ENCODE measurements at places on chromosomes 7 and 10.

DNA sequence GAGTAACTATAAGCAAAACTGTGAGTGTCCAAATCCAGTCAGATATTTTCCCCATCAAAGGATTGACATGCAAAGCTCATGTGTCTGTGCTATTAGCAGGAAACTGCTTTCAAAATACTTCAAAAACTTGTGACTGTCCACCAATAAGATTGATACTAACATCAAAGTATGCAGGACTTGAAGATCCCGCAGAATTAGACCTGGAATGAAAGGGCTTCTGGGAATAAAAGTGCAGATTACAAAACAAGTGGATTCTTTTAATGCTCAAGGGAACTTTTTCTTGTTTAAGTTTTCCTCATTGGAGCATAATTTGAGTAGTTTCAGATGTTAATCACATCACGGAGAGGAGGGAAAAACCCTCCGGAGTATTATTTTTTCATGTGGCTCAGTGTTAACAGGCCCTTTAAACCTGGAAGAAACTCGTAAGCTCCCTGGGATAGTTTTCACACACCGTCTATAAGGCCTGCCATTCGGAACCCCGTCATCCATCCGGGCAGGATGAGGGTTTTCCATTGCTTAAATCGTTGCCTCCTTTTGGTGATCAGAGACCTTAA, 33.9 kb upstream of the MKX start:
- no peak for DNase-seq

GRCh38 chr10:103691723-103692435, 163.5 kb downstream of the SH3PXD2A start:
- no peak for DNase-seq

GRCh38 chr7:107111196-107111595, 57.6 kb upstream of the HBP1 start:
- DNase-seq = no peak

DNA sequence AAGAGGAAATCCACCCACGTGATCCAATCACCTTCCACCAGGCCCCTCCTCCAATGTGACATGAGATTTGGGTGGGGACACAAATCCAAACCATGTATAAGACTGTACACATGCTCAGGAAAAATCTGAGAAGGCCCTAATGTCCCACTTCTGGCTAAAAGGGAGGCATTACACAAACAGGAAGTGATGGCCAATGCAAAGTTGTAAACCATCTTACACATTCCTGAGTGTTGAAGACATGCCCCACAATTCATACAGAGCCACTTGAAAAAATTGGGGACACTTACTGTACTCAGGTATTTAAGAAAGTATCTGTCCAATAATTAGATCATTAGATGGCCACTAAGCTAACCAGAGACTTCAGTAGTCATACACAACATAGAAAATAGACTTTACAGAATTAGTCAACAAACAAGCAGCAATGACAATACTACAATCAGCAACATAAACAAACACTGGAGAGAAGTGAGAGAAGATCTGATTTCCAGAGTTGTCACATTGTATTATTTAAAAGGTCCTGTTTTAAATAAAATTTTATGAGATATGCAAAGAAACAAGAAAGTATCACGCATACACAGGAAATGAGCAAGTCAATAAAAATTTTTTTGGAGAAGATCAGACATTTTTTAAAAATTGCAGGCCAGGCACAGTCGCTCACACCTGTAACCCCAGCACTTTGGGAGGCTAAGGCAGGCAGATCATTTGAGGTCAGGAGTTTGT, 143.3 kb downstream of the DGKI start:
- DNase-seq = no peak

DNA sequence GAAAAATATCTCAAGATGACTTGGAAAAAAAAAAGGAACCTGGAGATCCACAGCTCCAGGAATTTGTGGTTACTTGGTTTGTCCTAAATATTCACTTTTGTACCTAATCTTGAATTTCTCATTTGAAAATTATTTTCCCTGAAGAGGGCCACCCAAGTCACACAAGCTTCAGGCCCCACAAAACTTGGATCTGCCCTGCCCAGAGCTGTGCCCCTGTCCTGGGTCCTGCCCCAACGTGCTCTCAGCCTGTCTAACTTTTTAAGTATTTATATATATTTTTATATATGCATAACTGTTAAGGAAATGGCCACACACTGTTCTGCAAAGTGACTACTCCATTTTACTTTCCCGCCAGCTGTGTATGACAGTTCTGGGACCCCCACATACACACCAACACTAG, 123.5 kb downstream of the ARHGAP22 start:
- DNase-seq = no peak

DNA sequence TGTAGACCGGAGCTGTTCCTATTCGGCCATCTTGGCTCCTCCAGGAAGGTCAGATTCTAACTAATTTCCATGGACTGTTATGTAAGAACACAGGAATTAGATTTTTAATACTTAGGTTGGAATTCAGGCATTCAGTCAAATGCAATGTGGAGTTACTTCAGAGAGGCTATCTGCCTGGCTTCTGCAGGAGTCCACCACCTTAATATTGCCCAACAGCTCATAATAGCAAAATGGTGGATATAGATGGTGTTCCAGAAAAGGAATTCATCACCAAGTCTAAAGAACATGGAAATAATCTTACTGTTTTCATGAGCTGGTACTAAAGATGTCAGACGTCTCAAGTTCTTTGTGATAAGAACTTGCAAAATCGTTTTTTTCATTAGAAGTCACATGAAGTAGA, 39.5 kb downstream of the CRHR2 start:
- no peak for DNase-seq

- DNase-seq = no peak
Observed at GRCh38 chr10:47354165-47354564, 6.0 kb downstream of the RBP3 start.

- DNase-seq = no peak
Observed at GRCh38 chr7:130144312-130145171, 60.7 kb downstream of the TMEM209 start.

DNA sequence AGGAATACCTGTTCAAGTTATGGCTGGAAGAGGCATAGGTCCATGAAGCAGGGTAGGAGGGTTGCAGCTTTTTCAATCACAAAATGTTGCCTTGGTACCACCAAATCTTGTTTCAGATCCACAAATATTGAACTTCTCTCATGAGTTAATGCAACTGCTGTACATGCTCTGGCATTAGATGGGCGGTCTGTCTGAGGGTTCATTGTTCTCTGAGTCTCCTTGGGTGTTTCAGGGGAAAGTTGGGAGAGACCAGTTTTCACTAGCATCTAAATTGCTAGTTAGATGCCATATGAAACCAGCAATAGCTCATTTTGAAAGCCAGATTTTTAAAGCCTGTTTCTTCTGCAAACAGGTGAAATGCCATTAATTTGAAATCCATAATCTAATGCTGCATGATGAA, 27.8 kb upstream of the ELMO1 start:
- no peak for DNase-seq

DNA sequence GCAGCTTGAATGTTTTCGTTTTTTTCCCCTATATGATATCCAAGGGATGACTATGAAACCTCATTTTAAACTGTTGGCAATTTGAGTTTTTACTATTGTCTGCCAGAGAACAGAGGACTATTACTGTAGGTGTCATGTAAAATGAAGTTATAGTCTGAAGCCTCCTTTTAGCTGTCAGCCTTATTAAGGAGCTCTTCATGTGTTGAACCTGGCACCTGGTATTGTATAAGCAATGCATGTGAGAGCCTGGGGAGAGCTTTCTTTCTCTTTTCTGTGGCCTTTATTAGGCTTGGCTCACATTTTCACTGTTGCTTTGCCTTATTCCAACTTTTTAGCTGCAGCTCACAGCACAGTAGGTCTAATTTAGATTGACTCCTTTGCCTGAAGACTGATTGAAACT, 119.1 kb upstream of the FOXP2 start:
- no peak for DNase-seq

Data from cortex of kidney (tissue), 1 donor.